ENCODE measurements at places on chromosomes 5 and 9.

DNA sequence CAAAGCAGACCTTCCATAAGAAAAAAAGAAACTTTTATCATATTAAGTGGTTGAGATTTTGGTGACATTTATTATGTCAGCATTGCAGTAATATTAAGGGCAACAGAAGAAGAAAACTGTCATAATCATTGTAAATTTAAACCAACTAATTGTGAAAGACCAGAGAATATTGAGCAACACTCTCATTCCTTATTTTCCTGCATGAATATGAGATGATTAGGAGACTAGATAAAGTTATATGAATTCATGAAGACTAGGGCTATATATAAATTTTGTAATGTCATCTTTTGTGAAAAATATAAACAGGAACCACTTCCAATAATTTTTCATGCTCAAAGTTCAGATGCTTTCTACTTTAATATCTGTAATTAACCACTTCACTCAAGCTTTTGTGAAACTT lies 974.5 kb upstream of the CDH10 start:
- no peak for DNase-seq

- no peak for DNase-seq
Measured at GRCh38 chr5:20522905-20523482, 535.0 kb upstream of the CDH18 start.

DNA sequence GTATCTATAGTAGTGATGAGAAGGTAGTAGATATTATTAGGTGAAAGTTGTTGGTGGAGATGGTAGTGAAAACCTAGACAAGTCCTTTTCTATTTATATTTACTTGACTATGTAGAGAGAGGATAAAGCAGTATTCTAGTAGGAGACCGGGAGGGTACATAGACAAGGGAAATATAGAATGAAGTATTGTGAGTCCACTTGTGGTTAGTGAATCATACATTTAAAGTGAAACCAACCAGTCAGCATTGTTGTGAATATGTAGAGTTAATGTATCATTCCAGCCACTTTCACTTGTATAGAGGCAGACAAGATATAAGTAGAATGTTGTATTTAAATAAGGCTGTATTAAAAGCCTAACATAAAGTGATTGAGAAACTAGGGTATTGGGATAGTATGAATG lies 1711.3 kb upstream of the ACO1 start:
- no peak for DNase-seq

GRCh38 chr9:80698725-80699410 lies 990.5 kb downstream of the TLE1 start:
- no peak for DNase-seq

- DNase-seq, result no peak
Measured at GRCh38 chr9:86578722-86579121, 224.5 kb upstream of the TUT7 start.

- DNase-seq, result no peak
Measured at GRCh38 chr9:78074385-78075291, 43.0 kb upstream of the GNAQ start.

DNA sequence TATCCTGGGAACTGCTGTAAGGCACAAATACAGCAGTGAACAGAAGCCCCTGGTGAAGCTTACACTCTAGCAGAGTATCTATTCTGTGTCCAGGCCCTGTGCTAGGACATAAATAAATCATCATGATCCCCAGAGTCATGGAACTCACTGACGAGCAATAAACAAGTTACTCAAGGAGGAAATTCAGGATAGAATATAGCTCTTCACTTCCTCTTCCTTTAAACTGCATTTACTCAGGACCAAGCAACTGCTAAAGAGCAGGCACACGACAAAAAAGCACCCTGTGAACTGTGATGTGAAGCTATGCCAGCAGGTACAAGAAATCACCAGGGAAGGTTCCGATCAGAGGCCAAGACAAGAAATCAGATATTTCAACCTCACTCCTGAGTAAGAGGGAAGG lies 47.8 kb upstream of the NR5A1 start:
- no peak for DNase-seq

DNA sequence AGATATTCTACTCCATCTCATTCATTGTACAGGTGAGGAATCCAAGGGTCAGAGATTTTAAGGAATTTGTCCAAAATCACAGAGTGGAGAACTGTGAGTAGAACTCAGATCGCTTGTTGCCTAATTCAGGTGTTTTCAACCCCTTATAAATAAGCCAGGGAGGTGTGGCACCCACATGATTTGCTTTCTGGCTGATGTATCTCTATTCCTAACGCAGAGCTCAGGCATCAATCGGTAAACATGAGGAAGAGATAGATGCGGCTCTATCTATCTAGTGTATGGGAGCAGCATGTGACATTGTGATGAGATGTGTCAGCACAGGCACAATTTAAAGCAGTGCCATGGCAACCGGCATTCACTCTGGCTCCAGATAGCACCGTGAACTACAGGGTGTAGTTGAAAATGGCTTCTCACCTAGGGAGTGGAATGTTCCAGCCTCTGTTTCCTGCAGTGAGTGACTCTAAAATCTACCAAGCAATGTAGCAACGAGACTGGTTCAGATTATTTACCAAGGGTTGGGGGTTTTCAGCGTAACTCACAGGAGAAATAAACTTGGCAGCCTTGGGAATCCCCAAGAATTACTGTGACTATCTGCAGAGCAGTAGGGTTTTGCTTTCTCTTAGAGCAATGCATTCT lies 53.4 kb upstream of the SUB1 start:
- DNase-seq, result no peak

DNA sequence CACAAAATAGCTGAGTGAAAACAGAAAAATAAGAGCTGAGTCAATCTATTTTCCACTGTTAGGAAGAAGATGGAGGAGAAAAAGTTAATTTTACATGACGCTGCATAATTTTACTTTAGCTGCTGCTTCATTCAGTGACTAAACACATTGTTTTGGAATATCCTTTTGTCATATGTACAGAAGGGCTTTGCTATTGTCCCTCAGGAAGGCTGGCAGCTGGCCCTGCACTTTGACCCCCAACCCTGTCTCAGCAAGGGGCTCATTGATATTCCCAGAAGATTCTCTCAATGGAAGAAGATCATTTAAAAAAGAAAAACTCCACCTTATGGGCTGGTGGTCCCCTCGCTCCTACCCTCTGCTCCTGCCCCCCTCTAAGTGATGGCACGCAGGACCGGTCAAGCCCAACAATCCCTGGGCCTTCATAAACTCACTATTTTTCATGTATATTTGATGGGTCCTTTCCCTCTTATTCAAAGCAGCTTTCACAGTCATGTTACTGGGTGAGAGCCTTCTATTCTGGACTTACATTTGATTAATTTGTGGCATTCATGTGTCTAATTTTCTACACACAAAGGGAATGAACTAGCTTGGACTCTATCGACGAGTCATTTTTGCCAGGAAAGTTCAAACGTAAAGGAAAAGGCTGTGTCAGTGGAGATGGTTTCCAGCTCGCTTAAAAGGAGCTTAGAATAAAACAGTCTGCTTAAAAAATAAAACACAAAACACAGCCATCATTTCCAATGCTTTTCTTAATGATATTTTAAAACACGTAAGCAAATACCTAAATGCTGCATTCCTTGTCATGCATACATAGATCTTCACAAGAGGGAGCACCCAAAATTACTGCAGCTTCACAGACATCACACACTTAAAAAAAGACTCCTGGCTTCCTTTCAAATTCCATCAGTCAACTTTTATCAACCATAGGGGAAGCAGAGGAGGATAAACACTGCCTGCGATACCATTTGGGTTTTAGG lies 104.7 kb downstream of the EFNA5 start:
- DNase-seq, result no peak

GRCh38 chr5:100709771-100710170 lies 174.6 kb downstream of the FAM174A start:
- no peak for DNase-seq

All from fibroblast of skin of left biceps (primary cell).